ENCODE measurements at places on chromosomes 4 and X. TPM values are rescaled to one million over a fixed set of nuclear protein-coding genes. Genes with fewer than 3 reads are reported as not detected.

- no peak for DNase-seq
- H3K4me1 ChIP-seq, result no peaks in the 10 kb centered on the region
- no peaks in the 10 kb centered on the region for H3K36me3 ChIP-seq
- H3K27me3 ChIP-seq, result no peaks in the 10 kb centered on the region
Measured at GRCh38 chr4:69642961-69643360, 3.5 kb upstream of the UGT2A2 start.

Gene SGMS2
- total RNA-seq, result 0.40 TPM

GRCh38 chr4:88054901-88055300 is 47.5 kb downstream of the PKD2 start:
- DNase-seq, result peak; percentile 14
- no peak overlapping the region for H3K4me3 ChIP-seq
- no peak overlapping the region for H3K27ac ChIP-seq
- H3K4me1 ChIP-seq, result no peaks in the 10 kb centered on the region

DNA sequence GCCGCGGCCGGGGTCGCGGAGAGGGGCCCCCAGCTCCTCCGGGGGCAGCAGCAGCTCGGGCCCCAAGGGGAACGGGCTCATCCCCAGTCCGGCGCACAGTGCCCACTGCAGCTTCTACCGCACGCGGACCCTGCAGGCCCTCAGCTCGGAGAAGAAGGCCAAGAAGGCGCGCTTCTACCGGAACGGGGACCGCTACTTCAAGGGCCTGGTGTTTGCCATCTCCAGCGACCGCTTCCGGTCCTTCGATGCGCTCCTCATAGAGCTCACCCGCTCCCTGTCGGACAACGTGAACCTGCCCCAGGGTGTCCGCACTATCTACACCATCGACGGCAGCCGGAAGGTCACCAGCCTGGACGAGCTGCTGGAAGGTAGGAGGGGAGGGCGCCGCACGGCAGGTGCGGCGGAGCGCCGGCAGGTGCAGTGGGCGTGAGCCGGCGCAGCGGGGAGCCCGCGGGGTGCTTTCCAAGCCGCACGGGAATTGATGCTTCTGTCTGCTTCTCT is 886 bp downstream of the DCLK2 start:
- no peaks in the 10 kb centered on the region for H3K36me3 ChIP-seq
- peaks cover 3% of the 10 kb centered on the region for H3K4me1 ChIP-seq
- peaks cover 43% of the 10 kb centered on the region for H3K27me3 ChIP-seq
- DNase-seq, result peak; percentile 44
- no peak overlapping the region for H3K27ac ChIP-seq

- H3K36me3 ChIP-seq, result no peaks in the 10 kb centered on the region
- H3K4me3 ChIP-seq, result no peak overlapping the region
- no peaks in the 10 kb centered on the region for H3K27me3 ChIP-seq
- H3K27ac ChIP-seq, result no peak overlapping the region
Measured at GRCh38 chr4:129420637-129421036, 324.7 kb downstream of the C4orf33 start.

DNA sequence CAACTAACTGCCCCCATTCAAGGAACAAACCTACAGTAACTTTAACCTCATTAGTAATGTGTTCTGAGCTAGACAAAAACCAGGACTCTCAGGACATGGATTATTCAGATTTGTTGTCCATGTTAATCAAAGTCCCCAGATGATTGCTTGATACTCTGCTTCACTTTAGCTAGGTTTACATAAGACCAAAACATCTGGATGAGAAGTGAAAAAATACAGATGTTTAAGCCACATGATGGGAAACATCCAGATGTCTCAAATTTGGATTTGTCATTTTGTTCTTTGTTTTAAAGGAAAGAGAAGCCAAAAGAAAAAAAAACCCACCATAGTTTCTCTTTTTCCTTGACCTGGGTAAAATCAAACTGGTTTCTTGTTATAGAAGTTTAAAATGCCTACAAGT is 48.5 kb upstream of the NRK start:
- H3K27ac ChIP-seq, result no peak overlapping the region
- no peaks in the 10 kb centered on the region for H3K4me1 ChIP-seq
- no peaks in the 10 kb centered on the region for H3K27me3 ChIP-seq
- no peak overlapping the region for H3K4me3 ChIP-seq
- no peaks in the 10 kb centered on the region for H3K36me3 ChIP-seq
- no peak for DNase-seq

GRCh38 chr4:15469402-15470127 is at the start of gene CC2D2A:
TSS of gene CC2D2A (plus strand) at chr4:15469882. CDS start at chr4:15475933, 6,051 bp downstream.
- peak within 1 kb of the TSS; percentile 8 for H3K4me3 ChIP-seq
- no peaks in the 10 kb centered on the region for H3K36me3 ChIP-seq
- H3K27me3 ChIP-seq, result no peaks in the 10 kb centered on the region

Gene CCKAR
- total RNA-seq, result not detected

Gene GLRA3
- total RNA-seq, result not detected

DNA sequence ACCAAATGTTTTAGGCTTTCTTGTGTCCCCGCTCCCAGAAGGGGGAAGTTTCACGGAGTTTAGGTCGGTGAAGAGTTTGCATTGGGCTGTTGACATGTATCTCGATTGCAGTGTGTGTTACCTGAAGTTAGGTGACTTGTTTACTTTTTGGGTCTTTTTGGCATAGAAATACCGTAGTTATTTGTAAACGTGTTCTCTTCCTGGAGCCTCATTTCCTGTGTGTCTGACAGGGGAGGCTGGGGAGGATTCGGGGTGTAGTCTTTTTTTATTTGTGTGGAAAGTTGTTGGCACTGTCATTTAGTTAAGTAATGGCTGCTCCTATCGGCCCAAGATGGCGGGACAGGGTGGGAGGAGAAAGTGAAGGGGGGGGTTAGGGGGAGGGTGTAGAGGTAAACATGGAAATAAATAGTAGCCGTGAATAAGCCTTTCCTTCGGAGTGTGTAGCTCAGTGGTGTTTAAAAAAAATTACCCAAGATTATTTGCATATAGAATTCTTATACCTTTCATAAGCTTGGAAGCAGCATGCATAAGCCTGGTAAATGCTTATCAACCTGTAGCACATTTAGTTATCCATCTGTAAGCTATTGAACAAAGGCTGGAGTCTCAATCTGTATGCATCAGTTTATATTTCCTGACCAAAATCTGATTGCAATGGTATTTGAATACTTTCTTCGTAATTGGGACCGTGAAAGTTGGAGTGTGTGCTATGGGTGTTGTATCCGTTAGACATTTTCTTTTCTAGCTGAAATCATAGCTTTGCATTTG is 1.6 kb downstream of the KDM6A start:
- no peaks in the 10 kb centered on the region for H3K27me3 ChIP-seq
- H3K36me3 ChIP-seq, result peaks cover 9% of the 10 kb centered on the region
- peak overlapping the region; percentile 99 for H3K27ac ChIP-seq
- peak overlapping the region; percentile 95 for H3K4me3 ChIP-seq

DNA sequence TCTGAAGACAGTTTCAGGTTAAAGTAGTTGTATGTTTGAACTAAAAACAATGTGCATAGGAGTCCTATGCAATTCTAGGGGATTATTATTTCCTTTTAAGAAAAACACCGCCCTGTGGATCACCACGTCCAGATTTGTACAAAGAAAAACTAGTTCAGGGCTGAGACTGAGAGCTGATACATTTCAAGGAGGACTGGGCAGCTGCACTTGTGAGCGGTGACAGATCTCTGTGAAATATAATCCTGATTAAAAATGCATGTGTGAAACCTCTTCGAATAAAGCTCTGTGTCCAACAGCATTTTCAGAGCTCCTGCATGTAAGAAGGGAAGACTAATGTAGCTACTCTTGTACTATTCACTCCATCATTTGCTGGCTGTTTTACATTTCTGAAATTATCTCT is 365.8 kb upstream of the PITX2 start:
- no peak overlapping the region for H3K27ac ChIP-seq
- no peaks in the 10 kb centered on the region for H3K4me1 ChIP-seq
- H3K27me3 ChIP-seq, result no peaks in the 10 kb centered on the region
- no peak overlapping the region for H3K4me3 ChIP-seq

GRCh38 chr4:42482516-42483327 is 85.4 kb downstream of the SHISA3 start:
- no peak for DNase-seq
- peaks cover 9% of the 10 kb centered on the region for H3K36me3 ChIP-seq
- no peak overlapping the region for H3K4me3 ChIP-seq

GRCh38 chr4:137425281-137425680 is 107.0 kb downstream of the PCDH18 start:
- H3K4me3 ChIP-seq, result no peak overlapping the region
- no peaks in the 10 kb centered on the region for H3K36me3 ChIP-seq
- H3K4me1 ChIP-seq, result no peaks in the 10 kb centered on the region
- no peak for DNase-seq

Gene UGT2B11
- not detected for total RNA-seq

Gene GRIA3
- total RNA-seq, result not detected

Gene PRDM5
- 0.51 TPM for total RNA-seq

DNA sequence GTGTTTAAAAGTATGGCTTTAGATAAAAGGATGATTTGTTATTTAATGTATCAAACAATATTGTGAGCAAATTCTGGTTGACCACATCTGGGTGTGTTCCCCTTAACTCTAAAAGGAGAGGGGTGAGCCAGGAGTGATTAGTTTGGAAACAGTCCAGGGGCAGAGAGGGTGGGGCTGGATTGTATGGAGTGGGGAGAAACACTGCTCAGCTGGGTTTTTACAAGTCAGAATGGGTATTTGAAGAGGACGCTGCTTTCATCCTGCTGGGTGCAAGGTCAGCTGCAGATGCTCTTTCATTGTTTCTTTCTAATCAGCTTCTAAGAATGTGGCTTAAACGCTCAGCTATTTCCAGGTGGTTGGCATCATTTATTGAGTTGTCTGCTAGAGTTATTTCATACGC is 82.8 kb upstream of the LIMCH1 start:
- no peaks in the 10 kb centered on the region for H3K36me3 ChIP-seq
- H3K4me3 ChIP-seq, result no peak overlapping the region
- no peaks in the 10 kb centered on the region for H3K4me1 ChIP-seq
- no peak overlapping the region for H3K27ac ChIP-seq
- no peaks in the 10 kb centered on the region for H3K27me3 ChIP-seq

DNA sequence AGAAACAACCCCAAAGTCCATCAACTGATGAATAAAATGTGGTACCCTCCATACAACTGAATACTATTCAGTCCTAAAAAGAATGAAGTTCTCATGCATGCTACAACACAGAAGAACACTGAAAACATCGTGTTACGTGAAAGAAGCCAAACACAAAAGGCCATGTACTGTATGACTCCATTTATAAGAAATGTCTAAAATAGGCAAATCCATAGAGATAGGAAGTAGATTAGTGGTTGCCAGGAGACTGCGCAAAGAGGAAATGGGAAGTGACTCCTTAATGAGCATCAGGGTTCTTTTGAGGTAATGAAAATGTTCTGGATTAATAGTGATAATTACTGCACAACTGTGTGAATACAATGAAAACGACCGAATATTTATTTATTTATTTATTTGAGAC is 23.4 kb downstream of the FBXW7 start:
- no peak overlapping the region for H3K4me3 ChIP-seq
- H3K36me3 ChIP-seq, result peaks cover 20% of the 10 kb centered on the region
- H3K27me3 ChIP-seq, result no peaks in the 10 kb centered on the region
- H3K4me1 ChIP-seq, result peaks cover 48% of the 10 kb centered on the region
- no peak for DNase-seq
- no peak overlapping the region for H3K27ac ChIP-seq

DNA sequence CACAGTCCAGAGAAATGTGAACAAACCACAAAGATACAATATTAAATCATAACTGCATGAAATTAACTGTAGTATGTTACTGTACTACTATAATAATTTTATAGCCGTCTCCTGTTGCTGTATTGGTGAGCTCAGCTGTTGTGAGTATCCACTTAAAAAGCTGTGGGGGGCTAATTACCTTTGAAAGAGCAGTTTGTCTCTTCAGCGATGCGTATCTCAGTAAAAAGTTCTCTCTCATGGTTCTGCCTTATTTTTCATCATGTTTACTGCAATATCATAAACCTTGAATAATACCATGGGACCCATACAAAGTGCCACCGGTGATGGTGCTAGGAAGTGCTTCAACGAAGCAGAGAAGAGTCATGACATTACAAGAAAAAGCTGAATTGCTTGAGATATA is 8.4 kb upstream of the MSMO1 start:
- no peaks in the 10 kb centered on the region for H3K27me3 ChIP-seq
- no peak overlapping the region for H3K27ac ChIP-seq
- no peaks in the 10 kb centered on the region for H3K4me1 ChIP-seq
- no peak overlapping the region for H3K4me3 ChIP-seq
- peaks cover 7% of the 10 kb centered on the region for H3K36me3 ChIP-seq
